NCI-H2081 treated with DMSO at 0.1 percent for 48 hours (cell line): ENCODE measurements at places on chromosomes 4 and X.

DNA sequence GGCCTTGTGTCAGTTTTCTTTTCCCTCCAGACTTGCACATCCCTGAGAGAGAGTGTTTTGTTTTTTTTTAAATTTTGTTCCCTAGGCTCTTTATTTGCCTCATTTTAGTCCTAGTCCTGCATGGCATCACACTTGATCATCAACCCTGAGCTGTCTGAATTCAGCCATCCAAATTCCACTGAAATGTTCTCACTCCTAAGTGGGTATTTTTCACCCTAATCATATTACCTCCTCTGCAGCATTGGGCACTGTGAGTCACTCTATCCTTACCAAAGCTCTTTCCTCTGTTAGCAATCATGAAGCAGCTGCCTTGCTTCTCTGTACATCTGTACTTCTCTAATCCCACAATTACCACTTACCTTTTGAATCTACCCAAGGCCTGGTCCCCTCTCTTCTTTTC lies 356.6 kb upstream of the MAGEB2 start:
- no peak for DNase-seq

GRCh38 chr4:88102026-88102425 lies 56.4 kb downstream of the ABCG2 start:
- DNase-seq: no peak

DNA sequence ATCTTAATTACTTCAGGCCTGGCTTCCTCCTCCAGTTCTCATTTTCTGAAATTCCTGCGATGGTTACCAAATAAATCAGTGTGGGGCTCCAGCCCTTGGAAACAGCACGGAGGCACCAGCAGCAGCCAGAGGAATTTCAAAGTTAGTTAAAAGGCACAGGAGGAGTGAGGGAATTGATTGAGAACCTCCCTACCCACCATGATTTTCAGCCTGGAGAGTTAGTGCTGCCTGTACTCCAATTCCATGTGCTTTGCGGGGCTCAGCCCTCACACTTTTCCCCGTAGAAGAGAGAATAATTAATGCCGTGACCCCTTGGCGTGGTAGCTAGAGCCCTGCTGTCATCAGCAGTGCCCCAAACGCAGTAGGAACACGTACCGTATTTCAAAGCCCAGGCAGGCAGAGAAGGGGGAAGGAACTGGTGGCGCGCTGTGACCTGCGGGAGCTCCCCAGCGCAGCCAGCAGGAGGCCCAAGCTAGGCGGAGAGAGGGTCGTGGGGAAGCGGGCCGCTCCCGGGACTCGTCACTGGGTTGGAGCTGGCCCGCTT lies 84.0 kb upstream of the IGFBP7 start:
- no peak for DNase-seq

- DNase-seq: no peak
Measured at GRCh38 chr4:24093446-24093845, 203.6 kb upstream of the PPARGC1A start.

- no peak for DNase-seq
Measured at GRCh38 chr4:6688879-6689505, 4.7 kb upstream of the S100P start.

GRCh38 chr4:152342293-152342692 lies 193.6 kb downstream of the FBXW7 start:
- no peak for DNase-seq

GRCh38 chrX:8731559-8732395 lies at the start of gene ANOS1:
Gene ANOS1, minus strand, starts transcription at chrX:8732137. Its CDS starts 101 bp downstream, at chrX:8732036.
- DNase-seq: no peak

DNA sequence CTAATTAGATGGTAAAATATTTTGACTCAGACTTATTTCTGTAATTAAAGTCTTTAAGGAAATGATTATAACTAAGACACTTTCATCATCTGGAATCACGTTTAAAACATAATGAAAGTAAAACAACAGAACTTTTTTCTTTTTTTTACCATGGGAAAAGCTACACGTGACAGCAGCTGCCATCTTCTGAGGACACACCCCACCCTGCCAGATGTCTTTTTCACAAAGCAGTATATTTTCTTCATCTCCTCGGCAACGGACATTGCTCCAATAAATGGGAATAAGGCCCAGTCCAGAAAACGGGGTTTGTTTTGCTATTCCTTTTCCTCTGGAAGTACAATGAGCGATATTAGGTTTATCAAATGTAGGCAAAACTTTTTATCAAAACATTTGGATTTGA lies 17.5 kb downstream of the PRSS12 start:
- DNase-seq: no peak

GRCh38 chrX:15848576-15848975 lies 6.0 kb downstream of the AP1S2 start:
- DNase-seq: no peak

DNA sequence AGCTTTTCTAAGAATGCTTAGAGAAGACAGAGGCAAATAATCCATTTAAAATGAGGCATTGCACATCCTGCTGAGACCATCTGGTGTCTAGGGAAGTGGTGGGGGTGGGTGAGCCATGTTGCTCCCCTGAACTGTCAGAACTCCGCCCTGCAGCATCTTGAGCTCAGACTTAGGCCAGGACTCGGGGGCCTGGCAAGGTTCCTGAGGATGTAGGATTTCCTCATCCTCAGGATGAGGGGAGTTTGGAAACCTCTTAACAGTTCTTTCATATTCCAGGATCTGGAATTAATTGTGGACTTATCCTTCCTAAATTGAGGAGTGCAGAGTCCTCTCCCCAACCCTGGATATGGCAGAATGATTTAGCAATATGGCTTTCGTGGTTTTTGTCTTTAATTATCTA lies 6.6 kb downstream of the TLL1 start:
- no peak for DNase-seq

DNA sequence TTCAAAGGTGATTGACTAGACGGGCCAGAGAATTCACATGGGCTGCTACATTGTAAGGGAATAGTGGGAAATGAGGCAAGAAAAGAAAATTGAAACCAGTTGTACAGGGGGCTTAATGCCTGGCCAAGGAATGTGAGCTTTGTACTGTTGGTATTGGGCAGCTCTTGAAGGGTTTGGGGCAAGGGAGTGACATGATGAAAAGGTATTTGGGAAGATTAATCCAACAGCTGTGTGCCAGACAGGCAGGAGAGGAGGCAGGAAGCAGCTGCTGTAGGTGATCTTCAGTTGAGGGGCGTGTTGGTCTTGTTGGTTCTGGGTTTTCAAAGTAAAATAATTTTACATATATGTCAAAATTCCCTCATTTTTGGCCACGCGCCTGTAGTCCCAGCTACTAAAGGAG lies 384.5 kb upstream of the TENM3 start:
- no peak for DNase-seq

- no peak for DNase-seq
Measured at GRCh38 chr4:89368861-89369260, 61.3 kb upstream of the GPRIN3 start.

GRCh38 chr4:69782651-69783310 lies 22.4 kb upstream of the SULT1B1 start:
- DNase-seq: no peak

DNA sequence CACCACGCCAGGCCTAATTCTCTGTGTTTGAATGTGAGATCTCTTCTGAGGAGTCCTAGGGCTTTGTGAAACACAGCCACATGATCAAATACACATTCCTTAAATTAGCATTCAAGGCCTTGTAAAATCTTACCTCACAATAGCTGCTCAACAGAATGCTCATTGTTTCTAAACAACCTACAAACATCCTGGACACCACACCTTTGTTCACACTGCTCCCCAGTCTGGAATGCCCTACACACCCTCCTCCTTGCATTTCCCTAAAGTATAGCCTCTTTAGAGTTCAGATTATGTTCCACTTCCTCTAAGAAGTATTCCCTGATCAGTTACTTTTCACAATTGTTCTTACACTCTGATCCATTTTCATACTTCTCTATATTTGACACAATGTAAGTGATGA lies 110.6 kb downstream of the AGTR2 start:
- DNase-seq: no peak

GRCh38 chr4:85607624-85608023 lies 132.7 kb downstream of the ARHGAP24 start:
- peak; percentile 57 for DNase-seq

DNA sequence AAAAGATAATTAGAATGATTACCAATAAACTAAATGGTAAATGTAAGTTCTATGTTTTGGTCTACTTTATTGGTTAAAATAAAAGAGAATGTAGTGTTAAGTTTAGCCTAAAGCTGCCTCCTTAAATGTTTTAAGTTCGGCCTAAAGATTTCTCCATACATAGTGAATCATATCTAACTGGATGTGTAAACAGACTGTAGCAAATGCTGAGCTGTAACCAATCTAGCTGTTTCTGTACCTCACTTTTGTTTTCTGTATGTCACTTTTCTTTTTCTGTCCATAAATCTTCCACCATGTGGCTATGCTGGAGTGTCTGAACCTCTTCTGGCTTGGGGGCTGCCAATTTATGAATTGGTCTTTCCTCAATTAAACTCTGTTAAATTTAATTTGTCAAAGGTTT lies 121.2 kb downstream of the TBCK start:
- no peak for DNase-seq

GRCh38 chr4:163279713-163280112 lies 52.7 kb downstream of the NPY1R start:
- DNase-seq: no peak

DNA sequence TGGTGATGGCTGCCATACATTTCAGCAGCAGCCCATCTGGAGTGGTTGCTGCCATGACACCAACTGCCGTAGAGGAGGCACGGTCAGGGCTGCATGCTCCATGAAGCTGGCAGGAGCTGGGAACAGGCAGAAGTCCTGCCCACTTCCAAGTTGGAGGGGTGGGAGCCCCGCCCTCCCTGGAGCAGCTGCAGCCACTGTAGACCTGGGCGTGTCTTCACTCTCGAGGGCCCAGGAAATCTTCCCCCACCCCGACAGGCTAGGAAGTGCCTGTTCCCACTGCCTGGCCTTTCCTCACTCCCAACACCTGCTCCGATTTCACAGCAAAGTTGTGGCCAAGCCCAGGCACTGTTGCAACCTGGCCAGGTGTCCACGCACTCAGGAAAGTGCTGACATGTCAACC lies 42.3 kb downstream of the NALF2 start:
- no peak for DNase-seq

DNA sequence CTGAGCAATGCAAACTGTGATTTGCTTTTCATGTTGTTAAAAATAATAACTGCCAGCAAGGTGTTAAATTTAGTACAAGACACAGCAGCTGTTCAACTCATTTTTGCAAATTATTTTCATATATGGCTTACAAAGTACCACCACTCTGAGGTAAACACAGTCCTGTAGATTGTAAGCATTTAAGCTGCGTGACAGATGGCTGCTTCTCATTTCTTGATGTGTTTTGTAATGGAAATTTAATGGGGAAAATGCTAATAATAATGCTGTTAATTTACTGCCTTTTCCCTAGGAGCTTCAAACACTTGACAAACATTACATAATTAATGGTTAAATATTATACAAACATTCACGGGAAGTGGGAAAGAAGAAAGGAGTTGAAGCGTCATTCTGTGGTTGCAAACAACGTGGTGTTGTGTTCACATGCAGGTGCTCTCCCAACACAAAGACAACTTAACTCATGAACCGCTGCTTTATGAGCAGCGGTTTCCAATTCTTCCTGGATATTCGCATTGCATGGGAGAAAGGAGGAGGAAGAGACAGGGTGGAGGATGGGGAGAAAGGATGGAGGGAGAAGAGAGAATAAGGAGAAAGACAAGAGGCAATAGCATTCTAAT lies 236.8 kb upstream of the VCX start:
- DNase-seq: no peak

- no peak for DNase-seq
Measured at GRCh38 chr4:83010111-83010521, 507 bp downstream of the LIN54 start.

DNA sequence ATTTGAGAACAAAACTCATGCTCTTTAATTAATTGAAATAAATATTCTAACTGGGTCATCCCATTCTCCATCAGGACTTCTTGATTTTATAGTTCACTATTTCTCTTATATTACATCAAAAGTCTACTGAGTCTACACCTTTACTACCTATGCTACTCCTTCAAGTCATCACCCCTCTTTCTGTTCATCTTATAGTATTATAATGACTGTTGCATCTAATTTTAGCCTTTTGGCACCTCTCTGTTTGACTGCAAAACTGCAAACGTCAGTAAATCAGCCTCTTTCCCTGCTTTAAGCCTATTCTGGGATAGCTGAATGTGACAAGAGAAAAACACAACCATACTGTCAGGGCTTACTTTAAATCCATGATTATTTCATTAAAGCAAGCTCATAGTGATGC lies 639.1 kb downstream of the GABRG1 start:
- DNase-seq: no peak

GRCh38 chr4:180993244-180993836 lies 1249.9 kb upstream of the TENM3 start:
- DNase-seq: no peak

DNA sequence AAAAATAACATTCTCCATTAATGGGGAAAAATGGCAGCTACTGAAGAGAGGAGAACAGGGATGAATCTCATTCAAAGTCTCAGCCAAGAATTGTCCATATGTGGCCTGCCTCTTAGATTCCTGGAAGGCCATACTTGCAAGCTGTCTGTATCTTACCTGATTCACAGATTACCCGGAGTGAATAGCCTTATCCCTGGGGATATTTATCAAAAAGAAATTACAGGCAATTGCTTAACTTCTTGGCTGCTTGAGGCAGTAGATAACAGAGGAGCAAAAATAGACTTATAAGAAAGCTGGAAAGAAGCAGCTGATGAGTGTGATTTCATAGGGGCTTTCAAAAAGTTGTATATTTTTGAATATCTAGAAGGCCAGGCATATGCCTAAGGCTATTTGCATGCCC lies 68.8 kb upstream of the PPP1R2C start:
- no peak for DNase-seq

GRCh38 chr4:38062776-38063097 lies 102.5 kb downstream of the PTTG2 start:
- no peak for DNase-seq

DNA sequence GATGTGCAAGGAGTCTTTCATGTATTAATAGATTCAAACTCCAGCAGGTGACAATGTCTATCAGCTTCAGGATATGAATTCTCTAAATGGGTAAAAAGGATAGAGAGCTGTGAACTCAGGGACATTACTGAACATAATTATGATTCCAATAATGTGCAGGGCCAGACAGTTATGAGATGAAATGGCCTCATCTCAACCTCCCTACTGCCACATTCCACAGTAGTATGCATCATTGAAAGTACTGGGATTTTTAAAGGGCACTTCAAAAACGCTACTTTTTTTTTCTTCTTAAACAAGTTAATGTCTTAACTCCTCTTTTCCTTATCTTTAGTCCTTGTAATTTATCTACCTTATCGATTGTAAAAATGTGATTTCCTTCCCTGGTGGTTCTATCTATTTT lies 202.0 kb downstream of the APBB2 start:
- no peak for DNase-seq

- DNase-seq: no peak
Measured at GRCh38 chr4:76035799-76036380, at the start of gene CXCL11. Gene CXCL11, minus strand, starts transcription at chr4:76036070. Its CDS starts 83 bp downstream, at chr4:76035987.

GRCh38 chr4:107027379-107027778 lies 8.7 kb downstream of the DKK2 start:
- no peak for DNase-seq

- DNase-seq: no peak
Measured at GRCh38 chrX:1673337-1673736, 58.5 kb downstream of the ASMT start.

DNA sequence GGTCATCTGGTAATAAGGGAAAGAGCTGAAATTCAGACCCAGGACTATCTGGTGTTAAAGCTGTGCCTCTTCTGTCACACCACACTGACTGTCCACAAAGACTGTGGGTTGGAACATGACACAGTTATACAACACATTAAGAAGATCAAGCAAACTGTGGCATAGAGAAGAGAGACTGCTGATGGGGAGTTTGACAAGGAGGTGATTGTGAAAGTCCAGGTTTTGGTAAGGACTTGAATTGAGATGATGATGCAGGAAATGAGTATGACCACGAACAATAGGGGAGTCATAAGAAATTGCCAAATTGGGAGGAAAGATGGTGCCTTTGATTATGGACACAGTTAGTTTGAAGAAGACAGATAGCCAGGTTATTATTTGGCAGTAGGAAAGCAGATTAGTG lies 163.4 kb downstream of the PDGFRA start:
- DNase-seq: no peak
